ENCODE measurements at places on chromosomes 3 and 15. TPM values are rescaled to one million over a fixed set of nuclear protein-coding genes. Genes with fewer than 3 reads are reported as not detected.

RUBCN gene
- total RNA-seq, result 44.5 TPM

PARP9 gene
- 186 TPM for total RNA-seq

FMN1 gene
- 0.12 TPM for total RNA-seq

- no peak for DNase-seq
Measured at GRCh38 chr15:53447053-53447574, 312.3 kb downstream of the WDR72 start.

- no peak for DNase-seq
Measured at GRCh38 chr15:48643776-48644466, 1.6 kb downstream of the FBN1 start.

- no peak for DNase-seq
Measured at GRCh38 chr3:30349507-30349906, 256.9 kb upstream of the TGFBR2 start.

GRCh38 chr3:138845771-138846173 lies 11.0 kb upstream of the PIK3CB start:
- DNase-seq, result no peak

DNA sequence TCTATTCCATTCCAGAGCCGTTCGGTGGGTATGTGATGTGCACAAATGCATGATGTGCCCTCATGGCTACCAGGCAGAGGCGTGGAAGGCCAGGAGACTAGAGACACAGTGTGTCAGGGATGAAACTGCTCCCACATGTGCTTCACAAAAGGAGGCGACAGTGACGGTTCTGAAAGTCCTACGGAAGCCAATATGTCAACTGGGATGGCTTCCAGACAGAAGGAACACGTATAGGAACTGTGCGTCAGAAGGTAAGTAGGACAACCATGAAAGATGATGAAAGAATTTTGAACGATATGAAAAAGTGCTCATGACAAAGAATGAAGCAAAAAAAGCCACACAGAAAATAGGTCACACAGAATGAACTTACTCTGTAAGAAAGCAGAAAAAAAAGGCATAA lies 34.1 kb downstream of the GLB1 start:
- DNase-seq, result no peak

All from activated CD4-positive, alpha-beta T cell treated with anti-CD3 and anti-CD28 coated beads, Interleukin-2, amount 10 ng/mL, durations not matched to agents 7 days and 5 days (primary cell).